Stimulated activated CD4-positive, alpha-beta T cell treated with anti-CD3 and anti-CD28 coated beads, Interleukin-15, amount 100 ng/mL, for 1 hour (primary cell): ENCODE measurements at places on chromosomes 2 and 18.

DNA sequence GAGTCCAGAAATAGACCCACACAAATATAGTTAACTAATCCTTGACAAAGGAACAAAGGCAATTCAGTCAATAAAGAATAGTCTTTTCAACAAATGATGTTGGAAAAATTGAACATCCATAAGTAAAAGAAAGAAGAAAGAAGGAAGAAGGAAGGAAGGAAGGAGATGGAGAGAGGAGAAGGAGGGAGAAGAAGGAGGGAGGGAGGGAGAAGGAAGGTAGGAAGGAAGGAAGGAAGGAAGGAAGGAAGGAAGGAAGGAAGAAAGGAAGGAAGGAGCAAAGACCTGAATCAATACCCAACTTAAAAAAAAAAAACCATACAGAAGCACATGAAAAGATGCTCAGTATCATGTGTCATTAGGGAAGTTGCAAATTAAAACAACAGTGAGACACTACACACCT lies 148.3 kb downstream of the ATL2 start:
- DNase-seq: no peak

DNA sequence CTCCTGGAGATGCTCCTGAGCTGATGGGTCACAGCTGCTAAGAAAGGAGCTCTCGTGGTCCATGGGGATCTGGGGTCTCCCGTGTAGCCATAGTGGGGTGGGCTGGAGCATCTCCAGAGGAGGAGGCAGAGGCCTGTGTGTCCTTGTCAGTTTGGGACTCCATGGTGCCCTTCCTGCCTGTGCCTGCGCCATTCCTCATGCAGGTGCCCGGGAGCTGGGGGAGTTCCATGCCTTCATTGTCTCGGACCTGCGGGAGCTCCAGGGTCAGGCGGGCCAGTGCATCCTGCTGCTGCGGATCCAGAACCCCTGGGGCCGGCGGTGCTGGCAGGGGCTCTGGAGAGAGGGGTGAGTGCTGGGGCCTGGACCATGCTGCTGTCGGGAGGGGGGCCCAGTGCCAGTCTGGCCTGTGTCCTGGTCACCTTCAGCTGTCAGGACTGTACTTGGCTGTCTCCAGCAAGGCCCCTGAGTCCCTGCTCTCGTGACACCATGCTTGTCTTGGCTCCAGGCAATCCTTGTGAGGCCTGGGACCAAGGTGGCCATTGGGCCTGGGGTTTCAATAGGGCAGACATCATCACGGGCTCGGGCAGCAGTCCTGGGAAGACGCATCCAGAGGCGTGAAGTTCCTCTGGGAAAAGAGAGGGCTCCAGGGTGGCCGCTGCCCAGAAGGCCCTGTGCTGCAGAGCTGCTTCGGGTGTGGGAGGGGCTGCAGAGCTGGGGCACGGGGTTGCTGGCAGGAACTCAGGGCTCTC lies 7.3 kb downstream of the CAPN10 start:
- no peak for DNase-seq

DNA sequence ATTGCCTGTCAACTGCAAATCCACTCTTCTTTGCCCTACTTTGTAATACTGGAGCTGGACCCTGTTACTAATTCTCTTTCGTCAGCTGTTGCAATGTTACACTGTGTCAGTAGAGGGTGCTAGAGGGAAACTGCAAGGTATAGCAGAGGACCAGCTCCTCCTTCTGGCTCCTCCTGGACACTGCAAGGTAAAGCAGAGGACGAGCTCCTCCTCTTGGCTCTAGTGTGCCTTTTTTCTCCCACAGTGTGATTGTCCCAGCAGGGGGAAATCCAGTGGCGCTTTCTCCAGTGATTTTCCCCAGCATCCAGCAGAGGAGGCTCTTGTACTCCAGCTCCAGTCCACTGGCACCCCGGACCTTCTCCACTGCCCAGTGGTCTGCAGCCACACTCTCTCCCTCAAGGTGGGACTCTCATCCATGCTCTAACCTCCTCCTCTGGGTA lies 95.6 kb downstream of the CAPN13 start:
- peak; percentile 58 for DNase-seq

- DNase-seq: no peak
Measured at GRCh38 chr2:64267699-64268098, 123.5 kb upstream of the PELI1 start.

GRCh38 chr2:18883616-18884456 lies 294.5 kb upstream of the NT5C1B start:
- no peak for DNase-seq

GRCh38 chr18:6482198-6482977 lies 67.7 kb upstream of the L3MBTL4 start:
- DNase-seq: no peak

DNA sequence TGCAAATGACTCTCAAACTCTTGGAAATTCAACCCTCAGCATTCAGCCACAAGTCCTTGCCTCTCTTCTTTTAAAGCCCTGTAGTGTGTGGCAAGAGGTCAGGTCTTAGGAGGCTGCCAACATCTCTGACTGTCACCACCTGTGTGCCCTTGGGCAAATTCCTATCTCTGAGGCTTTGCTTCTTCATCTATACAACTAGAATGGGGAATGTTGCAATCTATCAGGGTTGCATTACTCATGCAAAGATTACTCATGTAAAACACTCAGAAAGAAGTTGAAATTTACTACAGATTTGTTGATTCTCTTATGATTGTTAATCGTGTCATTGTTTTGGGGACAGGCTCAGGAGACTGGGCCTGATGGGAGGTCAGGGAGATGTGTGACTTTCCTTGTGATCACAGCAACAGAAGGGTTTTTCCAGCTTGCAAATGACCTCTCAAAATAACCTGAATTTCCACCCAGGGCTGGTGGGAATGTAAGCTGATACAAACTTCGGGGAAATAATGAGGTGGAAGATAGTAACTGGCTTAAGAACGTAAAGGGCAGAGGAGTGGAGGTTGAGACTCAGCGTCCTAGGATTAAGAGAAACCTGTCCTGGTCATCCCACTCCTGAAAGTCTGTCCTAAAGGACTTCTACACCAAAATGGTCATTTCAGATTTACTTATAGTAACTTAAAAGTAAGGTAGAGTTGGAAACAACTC lies 32.1 kb upstream of the SIGLEC15 start:
- DNase-seq: no peak

DNA sequence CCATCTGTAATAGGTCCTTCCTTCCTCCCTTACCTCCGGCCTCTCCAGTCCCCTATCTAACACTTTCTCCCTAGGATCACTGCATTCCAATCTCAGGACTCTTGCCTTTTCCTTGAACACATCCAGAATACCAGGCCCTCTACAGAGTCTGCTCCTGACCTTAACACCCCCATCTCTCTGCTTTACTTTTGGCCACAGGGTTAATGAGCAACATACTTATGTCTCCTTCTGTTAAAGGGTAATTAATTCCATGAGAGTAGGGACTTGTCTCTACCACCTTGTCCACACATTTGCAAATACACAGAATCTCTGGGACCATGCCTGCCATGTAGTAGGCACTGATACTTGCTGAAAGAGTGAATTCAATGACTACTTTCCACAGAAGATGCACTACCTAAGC lies 94.9 kb downstream of the COBLL1 start:
- no peak for DNase-seq

DNA sequence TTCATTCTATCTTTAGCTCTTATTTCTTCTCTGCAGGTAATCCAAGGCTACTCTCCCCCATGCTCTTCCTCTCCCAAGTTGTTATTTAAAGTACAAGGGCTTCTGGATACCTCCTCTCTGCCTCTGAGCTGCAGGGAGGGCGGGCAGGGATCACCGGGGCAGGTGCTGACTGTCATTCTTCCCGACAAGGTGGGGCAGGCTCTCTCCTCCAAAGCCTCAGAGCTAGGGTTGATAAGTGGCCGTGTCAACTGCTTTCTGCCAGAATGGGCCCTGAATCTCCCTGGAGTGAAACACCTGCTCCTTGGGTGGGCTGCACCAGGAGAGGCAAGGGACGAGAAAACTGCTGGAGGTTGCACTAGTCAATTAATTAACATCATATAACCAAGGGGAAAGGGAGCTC lies 250.3 kb downstream of the SLC4A3 start:
- no peak for DNase-seq

GRCh38 chr2:33437297-33437696 lies 39.2 kb upstream of the RASGRP3 start:
- DNase-seq: no peak

DNA sequence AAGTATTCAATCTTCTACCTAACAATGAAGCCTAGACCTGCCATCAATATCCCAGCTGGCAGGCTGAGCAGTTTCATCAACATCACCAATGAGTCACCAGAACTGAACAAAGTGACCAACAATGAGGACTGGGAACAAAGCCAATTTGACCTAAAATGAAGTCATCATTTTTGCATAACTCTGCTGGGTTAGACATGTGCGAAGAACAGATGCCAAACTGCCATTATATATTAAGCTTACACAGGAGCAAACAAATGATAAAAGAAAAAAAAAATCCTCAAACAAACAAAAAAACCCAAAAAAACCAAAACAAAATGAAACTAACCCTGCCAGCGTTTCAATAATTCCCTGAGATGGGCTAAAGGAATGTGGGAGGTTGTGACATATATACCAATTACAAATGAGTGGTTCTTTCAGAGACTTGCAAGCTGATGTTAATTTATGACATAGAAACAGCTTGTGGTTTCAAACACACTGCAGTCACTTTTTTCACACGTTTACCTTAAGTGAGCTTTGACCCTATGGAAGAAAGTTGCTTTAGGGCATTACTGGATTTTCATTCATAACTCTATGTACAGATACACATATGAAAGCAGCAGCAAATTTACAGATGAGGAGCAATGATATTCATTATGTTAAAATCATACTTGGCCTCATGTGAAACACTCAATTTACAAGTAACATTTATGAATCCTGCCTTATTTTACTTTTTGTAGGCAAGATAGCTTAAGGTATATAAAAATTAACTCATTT lies 56.9 kb upstream of the CCDC141 start:
- no peak for DNase-seq

- no peak for DNase-seq
Measured at GRCh38 chr2:233764761-233765160, 4.7 kb downstream of the UGT1A1 start.

DNA sequence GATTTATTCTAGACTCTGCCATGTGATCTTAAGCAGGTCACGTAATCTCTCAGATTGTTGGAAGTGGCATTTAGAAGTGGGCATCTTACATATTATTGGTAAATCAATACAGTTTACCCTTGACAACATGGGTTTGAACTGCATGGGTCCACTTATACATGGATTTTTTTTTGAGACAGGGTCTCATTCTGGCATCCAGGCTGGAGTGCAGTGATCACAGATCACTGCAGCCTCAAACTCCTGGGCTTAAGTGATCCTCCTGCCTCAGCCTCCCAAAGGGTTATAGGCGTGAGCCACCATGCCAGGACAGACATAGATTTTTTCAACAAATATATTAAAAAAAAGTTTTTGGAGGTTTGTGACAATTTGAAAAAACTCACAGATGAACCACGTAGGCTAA lies 144.7 kb downstream of the OTX1 start:
- DNase-seq: no peak

DNA sequence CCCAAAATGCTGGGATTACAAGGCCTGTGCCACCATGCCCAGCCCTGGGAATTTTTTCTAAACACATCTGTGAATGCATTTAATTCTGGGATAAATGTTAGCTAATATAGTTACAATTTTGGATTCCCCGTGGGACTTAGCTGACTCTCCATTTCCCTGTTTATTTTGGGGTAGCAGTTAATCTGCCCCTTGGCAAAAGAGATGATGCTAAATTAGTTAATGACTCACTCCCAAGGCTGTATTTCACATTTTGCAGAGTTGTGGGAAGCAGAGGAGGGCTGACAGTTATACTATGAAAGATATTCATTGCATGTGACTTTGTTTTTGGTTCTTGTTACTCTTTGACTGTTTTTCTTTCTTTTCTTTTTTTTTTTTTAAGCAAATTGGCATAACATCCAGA lies 3.2 kb downstream of the MTHFD2 start:
- no peak for DNase-seq

DNA sequence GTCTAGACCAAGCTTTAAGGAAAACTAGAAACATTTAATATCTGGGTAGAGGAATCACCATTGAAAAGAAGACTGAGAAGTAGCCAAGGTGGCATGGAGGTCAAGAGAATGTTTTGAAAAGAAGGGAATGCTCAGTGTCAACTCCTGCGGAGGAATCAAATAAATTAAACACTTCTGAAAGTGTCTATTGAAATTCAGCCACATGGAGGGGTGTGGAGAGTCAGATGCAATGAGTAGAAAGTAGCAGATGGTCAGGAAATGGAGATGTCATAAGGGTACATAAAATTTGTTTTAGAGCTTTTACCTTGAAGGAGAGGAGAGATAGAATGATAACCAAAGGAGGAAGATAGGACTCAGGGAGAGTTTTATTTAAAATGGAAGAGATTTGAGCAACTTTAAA lies 35.1 kb downstream of the NLRC4 start:
- DNase-seq: no peak

- no peak for DNase-seq
Measured at GRCh38 chr2:190961918-190962487, 52.0 kb downstream of the STAT1 start.

- no peak for DNase-seq
Measured at GRCh38 chr2:116879650-116880160, 934.8 kb upstream of the DDX18 start.

DNA sequence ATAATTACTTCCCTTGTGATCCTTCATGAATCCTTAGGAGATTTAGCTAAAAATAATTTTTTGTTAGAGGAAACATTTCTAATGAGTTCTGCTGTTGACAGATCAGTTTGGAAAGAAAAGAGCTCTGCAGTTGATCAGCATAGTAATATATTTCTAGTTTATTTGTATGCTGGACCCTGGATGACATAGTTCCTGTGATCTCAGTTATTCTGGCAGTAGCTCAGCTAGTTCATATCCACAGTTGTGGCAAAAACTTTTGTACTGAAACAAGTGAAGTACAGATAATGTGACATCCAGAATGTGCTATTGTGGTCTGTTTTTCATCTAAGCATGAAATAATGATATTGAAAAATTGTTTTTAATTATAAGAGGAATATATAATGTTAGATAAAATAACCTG lies 33.7 kb downstream of the ABI2 start:
- DNase-seq: no peak

- DNase-seq: no peak
Measured at GRCh38 chr2:108906403-108907077, 82.5 kb downstream of the EDAR start.

DNA sequence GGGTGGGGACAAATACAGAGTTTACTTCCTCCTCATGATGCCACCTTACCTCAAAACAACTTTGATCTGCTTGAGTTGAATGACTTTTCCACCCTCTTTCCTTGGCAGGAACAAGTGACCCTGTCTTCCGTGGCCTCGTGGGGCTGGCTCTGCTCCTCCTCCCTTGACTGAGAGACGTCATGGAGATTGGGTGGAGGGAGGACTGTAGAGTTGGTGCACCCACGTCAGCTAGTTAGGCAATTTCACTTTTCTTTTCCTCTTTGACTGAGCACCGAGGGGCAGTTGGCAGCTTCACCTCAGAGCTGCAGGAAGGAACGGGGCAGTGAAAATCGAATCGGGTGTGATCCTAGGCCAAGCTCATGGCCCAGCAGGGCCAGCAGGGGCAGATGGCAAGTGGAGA lies at the start of gene SP140:
Gene SP140 (plus strand): TSS at position 251 of the 400 bp plus-strand sequence. CDS start 109 bp downstream, at position 360.
- DNase-seq: peak; percentile 32

DNA sequence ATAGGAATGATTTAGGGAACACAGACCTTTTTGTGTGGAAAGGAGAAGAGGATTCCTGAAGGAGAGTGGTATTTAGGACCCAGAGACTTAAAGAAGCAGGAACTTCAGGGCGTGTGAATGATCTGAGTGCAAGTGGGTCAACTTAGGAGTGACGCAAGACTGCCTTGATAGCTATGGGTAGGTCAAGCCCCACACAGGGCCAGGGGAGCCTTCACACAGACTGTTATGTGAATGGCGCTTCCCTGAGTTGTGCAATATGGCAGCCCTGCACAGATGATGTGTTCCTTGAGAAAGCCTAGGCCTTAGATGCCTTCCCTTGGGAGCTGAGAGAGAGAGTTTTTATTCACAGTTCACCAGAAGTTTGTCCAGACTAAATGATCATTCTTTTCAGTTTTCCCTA lies 47.1 kb upstream of the IGFBP5 start:
- no peak for DNase-seq
